ENCODE measurements at places on chromosomes 5 and 9. TPM values are rescaled to one million over a fixed set of nuclear protein-coding genes. Genes with fewer than 3 reads are reported as not detected.
A peak's percentile ranks its signal among the peaks of the same experiment; 100 is the strongest.

DIPK1B gene
- not detected for polyA plus RNA-seq

- no peak overlapping the region for H3K27ac ChIP-seq
- H3K4me1 ChIP-seq: peaks cover 4% of the 10 kb centered on the region
- no peaks in the 10 kb centered on the region for H3K27me3 ChIP-seq
- H3K4me3 ChIP-seq: no peak overlapping the region
These were observed 160.5 kb downstream of the GOLPH3 start for GRCh38 chr5:32013658-32014057.

DNA sequence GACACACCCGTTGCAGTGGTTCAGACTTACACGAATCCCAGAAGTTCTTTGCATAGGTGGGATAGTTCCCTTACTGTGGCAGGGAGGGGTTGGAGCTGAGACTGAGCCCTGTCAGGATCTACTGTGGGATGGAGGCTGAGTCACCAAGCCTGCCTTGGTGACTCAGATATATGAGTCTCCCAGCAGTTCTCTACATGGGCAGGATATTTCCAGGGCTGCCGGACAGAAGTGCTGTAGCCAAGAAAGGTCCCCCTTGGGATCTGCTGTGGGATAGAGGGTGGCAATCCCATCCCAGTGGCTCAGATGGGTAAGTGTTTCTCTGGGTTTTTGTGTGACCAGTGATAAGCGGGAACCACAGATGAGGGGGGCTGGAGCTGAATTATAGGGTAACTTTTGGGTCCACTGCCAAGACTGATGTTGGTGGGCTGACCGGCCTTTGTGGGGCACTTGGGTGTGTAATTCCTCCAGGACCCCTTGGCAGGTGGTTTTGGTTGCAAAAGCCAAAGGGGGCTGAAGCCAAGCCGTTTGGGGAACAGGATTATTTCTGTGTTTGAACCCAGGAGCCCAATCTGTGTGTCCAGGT is 18.7 kb downstream of the XRCC4 start:
- H3K27me3 ChIP-seq: no peaks in the 10 kb centered on the region
- no peaks in the 10 kb centered on the region for H3K36me3 ChIP-seq
- H3K27ac ChIP-seq: no peak overlapping the region
- no peak for DNase-seq
- H3K4me1 ChIP-seq: peaks cover 10% of the 10 kb centered on the region
- H3K4me3 ChIP-seq: no peak overlapping the region

GRCh38 chr5:54296386-54296785 is 14.0 kb downstream of the ARL15 start:
- no peaks in the 10 kb centered on the region for H3K36me3 ChIP-seq
- no peak overlapping the region for H3K27ac ChIP-seq
- no peak overlapping the region for H3K4me3 ChIP-seq
- peaks cover 29% of the 10 kb centered on the region for H3K4me1 ChIP-seq
- DNase-seq: no peak
- H3K27me3 ChIP-seq: no peaks in the 10 kb centered on the region

- no peaks in the 10 kb centered on the region for H3K36me3 ChIP-seq
- no peak for DNase-seq
- H3K4me1 ChIP-seq: peaks cover 10% of the 10 kb centered on the region
- H3K27ac ChIP-seq: no peak overlapping the region
- no peaks in the 10 kb centered on the region for H3K27me3 ChIP-seq
These were observed 20.5 kb upstream of the CDKN2AIPNL start for GRCh38 chr5:134432174-134432573.

DNA sequence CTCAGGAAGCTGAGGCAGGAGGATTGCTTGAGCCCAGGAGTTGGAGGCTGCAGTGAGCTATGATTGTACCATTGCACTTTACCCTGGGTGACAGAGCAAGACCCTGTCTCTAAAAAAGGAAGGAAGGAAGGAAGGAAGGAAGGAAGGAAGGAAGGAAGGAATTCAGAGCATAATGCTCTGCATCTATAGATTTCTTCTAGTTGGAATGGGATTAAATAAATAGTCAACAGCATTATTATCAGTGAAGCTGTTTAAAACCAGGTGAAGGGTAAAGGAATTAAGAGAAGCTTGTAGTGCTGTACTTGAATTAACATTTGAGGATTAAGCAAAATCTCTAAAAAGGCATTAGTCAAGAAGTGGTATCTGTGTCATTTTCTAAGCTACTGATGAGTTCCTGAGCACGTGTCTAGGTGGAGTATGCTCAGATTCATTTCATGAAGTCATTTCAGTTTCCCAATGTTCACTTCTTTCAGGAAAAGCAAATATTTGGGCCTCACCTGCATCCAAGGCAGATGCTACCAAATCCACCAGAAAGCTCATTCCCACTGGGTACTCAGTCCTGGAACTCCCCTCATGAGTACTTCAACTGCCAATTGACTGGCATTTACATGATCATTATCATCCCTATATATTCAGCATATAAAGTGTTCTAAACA is 8.4 kb downstream of the PDE6A start:
- no peak overlapping the region for H3K4me3 ChIP-seq
- DNase-seq: no peak
- H3K36me3 ChIP-seq: no peaks in the 10 kb centered on the region
- no peak overlapping the region for H3K27ac ChIP-seq
- no peaks in the 10 kb centered on the region for H3K27me3 ChIP-seq

DNA sequence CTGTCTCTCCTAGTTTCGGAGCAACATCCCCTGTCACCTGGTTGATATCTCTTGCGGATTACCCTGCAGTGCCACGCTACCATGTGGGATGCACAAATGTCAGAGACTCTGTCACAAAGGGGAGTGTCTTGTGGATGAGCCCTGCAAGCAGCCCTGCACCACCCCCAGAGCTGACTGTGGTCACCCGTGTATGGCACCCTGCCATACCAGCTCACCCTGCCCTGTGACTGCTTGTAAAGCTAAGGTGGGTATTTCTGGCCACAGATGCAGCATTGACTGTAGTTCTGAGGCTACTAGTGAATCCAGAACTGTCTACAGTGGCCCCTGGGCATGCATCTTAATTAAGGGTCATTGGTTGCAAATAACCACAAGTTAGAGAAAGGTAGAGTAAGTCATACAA is 50.8 kb downstream of the AQP7 start:
- no peaks in the 10 kb centered on the region for H3K27me3 ChIP-seq
- no peak overlapping the region for H3K4me3 ChIP-seq
- peaks cover 72% of the 10 kb centered on the region for H3K36me3 ChIP-seq
- no peak for DNase-seq
- no peaks in the 10 kb centered on the region for H3K4me1 ChIP-seq

DNA sequence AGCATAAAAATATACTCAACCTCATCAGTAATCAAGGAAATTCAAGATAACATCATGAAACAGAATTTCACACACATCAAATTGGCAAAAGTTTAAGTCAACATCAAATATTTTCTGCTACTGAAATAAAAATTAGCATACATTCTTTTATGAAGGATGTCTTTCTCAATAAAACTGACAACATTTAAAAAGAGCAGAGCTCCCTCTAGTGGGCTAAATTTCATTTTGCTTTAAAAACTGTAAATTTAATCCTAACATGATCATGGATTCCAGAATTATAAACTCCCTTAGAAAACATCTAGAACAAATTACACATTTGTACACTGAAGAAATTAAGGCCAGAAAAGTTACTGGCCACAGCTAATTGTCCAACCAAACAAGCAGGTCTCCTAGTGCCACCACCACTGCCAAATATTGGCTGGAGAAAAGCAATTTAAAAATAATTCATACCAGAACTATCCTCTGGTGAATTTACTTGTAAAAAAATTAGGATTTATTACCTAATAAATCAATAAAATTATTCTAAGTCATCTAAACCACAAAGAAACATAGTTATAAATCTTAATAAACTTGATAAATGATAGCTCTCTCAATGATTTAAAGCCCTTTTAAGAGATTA is 31.2 kb downstream of the DEPDC1B start:
- peaks cover 5% of the 10 kb centered on the region for H3K36me3 ChIP-seq
- no peak overlapping the region for H3K4me3 ChIP-seq
- H3K27ac ChIP-seq: no peak overlapping the region
- H3K4me1 ChIP-seq: no peaks in the 10 kb centered on the region
- DNase-seq: peak; percentile 68

GRCh38 chr9:86788456-86788855 is 158.8 kb downstream of the GAS1 start:
- DNase-seq: no peak
- H3K27ac ChIP-seq: no peak overlapping the region
- H3K4me3 ChIP-seq: no peak overlapping the region
- no peaks in the 10 kb centered on the region for H3K36me3 ChIP-seq
- H3K4me1 ChIP-seq: no peaks in the 10 kb centered on the region

ANKRD55 gene
- polyA plus RNA-seq: 0.20 TPM

All from CD14-positive monocyte (primary cell).